Stimulated activated effector memory CD8-positive, alpha-beta T cell treated with anti-CD3 and anti-CD28 coated beads, Interleukin-12 subunit alpha, Interleukin-12 subunit beta, amount 100 ng/mL, for 72 hours (primary cell): ENCODE measurements at places on chromosomes 4 and X.

DNA sequence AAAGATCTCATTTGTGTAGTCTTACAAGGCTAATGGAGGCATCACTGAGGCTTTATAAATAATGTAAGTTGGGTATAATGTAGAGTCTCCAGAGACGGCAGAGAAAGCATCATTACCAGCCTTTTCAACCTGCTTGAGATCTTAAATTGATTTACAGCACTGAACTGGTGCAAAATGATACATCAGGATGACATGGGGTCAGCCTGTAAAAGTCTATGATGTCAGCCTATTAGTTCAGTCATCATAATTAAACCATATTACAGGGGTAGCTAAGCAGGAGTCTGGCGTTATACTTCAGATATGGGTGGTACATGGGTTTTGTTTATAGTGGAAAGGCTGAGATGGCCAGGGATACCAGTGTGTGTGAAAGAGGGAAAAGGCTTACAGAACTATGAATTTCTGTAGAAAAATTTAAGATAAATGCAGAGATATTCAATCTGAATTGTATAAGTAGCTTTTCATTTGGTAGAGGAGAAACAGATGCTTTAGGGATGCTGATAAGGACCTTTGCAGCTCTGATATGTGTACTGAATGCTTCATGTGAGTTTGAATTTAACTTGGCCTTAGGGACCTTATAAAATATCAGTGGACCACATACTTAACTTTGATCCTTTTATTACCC lies 2.7 kb downstream of the SMAD1 start:
- DNase-seq = no peak

- DNase-seq = no peak
Observed at GRCh38 chrX:34880656-34881055, 61.9 kb upstream of the FAM47B start.

DNA sequence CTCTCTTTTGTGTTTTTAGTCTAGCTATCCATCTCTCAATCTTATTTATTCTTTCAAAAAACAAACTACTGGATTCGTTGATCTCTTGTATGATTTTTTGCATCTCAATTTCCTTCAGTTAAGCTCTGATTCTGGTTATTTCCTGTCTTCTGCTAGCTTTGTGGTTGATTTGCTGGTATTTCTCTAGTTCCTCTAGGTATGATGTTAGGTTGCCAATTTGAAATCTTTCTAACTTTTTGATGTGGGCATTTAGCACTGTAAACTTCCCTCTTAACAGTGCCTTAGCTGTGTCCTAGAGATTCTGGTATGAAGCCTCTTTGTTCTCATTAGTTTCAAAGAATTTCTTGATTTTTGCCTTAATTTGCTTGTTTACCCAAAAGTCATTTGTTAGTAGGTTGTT lies 15.2 kb upstream of the NEXMIF start:
- no peak for DNase-seq

DNA sequence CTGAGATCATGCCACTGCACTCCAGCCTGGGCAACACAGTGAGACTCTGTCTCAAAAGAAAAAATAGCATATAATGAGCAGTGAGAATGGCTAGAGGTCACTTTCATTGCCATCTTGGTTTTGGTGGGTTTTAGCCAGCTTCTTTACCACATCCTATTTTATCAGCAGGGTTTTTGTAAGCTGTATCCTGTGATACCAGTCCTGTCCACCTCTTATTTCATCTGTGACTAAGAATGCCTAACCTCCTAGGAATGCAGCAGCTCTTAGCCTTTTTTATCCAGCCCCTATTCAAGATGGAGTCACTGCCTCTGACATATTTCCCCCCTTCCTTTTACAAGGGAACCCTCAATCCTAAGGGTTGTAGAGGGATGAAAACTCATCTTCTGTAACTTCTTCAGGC lies 26.1 kb upstream of the IGFBP7 start:
- DNase-seq = no peak

- peak; percentile 44 for DNase-seq
Observed at GRCh38 chr4:7192252-7193029, at the start of gene SORCS2. SORCS2 (plus strand) TSS chr4:7192538.

- DNase-seq = no peak
Observed at GRCh38 chrX:39605183-39605582, 492.6 kb downstream of the BCOR start.

- DNase-seq = no peak
Observed at GRCh38 chr4:185011408-185011807, 6.9 kb upstream of the HELT start.

GRCh38 chrX:38452603-38453002 lies 100.2 kb downstream of the OTC start:
- DNase-seq = no peak

DNA sequence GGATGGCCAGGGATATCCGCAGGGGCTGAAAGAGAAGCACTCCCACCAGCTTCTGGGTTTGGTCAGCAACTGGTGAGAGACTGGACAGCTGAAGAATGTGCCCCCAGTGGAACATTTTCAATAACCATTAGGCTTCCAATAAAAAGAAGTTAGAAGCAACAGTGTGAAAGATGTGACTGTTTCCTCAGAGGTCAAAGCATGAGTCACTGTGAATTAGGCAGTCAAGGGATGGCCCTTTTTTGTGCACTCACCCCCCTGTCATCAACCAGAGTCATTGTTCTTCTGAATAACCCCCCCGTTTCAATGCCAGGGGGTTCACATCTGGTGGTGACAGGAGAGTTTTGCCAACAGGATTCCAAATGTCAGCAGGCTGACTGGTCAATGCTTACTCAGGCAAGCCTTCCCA lies 74.6 kb upstream of the SH3RF1 start:
- no peak for DNase-seq

DNA sequence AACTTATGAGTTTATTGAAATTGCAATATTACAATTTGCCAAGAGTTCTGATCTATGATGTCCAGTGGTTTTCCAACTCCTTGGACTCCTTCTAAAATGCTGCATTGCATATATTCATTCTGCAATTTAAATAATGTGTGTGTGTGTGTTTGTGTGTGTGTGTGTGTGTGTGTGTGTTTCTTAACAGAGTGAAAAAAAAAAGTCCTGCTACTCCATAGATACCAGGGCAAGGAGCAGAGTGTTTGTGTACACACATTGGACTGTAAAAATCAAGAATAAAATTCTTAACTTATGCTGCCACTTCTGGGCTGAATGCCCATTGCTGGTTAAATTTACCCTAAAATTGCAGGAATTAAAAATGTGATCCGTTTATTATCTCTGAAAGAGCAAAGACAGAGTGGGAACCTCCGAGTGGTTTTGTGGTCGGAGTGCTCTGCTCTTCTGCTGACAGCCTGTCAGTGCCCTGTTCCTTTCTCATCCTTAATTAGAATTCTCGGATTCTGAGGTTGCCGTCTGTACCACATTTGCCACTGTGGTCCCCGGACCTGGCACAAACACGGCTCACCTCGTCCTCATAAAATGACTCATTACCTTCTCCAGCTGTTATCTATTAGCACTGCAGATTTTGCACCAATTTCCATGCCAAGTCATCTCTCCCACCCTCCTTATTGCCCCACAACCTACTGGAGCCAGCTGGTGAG lies 355.5 kb downstream of the KCNIP4 start:
- no peak for DNase-seq

DNA sequence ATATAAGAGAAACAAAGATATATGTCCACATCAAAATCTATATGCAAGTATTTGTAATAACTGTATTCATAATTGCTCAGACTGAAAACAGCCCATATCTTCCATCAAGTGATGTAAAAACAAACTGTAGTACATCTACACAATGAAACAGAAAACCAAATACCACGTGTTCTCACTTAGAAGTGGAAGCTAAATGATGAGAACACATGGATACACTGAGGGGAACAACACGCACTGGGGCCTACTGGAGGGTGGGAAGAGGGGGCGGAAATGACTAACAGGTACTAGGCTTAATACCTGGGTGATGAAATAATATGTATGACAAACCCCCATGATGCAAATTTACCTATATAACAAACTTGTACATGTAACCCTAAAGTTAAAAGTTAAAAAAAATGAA lies 42.7 kb downstream of the UBA6 start:
- no peak for DNase-seq

- DNase-seq = no peak
Observed at GRCh38 chr4:99894998-99895397, 771 bp upstream of the LAMTOR3 start.

DNA sequence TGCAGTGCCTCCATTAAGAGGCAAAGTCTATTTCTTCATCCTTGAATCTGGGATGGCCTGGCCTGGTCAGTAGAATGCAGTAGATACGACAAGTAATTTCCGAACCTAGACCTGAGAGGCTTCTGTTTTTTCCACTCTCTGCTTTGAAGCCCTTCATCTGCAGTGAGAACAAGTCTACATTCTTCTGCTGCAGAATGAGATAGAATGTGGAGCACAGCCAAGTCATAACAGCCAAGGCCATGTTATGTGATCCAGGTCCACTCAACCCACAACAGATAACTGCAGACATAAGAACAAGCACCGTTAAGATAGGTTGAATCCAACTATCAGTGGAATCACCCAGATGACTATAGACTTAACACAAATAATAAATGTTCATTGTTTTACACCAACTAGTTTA lies 1297.7 kb downstream of the C4orf33 start:
- DNase-seq = no peak

DNA sequence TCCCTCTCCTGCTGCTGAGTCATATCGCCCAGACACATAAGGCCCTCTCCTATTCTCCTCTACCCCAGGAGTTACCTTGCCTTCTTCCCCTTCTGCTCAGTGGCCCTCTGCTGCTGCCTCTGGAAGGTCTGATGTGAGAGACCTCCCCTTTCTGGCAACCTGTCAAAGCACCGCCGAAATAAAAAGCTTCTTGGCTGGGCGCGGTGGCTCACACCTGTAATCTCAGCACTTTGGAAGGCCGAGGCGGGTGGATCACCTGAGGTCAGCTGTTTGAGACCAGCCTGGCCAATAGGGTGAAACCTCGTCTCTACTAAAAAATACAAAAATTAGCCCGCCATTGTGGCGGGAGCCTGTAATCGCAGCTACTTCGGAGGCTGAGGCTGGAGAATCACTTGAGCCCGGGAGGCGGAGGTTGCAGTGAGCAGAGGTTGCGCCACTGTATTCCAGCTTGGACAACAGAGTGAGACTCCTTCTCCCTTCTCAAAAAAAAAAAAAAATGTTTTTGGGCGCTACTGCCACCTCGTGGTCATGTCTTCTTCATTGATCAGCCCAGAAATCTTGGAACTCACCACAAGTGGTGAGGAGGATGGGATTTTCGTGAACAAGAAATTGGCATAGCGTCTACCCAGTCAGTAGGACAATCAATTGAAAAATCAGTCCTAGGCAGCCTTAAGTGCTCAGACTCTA lies 8.6 kb upstream of the ZXDA start:
- DNase-seq = no peak

DNA sequence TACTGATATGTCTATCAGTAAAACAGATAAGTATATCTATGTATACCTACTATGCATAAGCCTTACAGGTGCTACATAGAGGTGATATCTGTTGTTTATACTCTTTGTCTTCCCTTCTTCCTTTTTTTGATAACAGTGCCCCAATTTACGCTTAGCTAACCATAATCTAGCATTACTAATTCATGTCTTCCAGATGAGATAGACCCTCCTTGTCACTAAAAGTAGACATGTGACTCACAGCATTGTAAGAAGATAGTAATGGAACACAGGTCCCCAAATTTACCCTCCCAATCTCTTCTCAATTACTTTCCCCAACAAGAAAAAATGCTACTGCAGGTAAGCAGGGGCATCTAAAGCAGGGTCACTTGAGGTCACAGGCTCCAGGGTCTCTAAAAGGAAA lies 7.9 kb upstream of the NFKB1 start:
- DNase-seq = no peak

GRCh38 chrX:151792505-151792904 lies 58.0 kb downstream of the CNGA2 start:
- no peak for DNase-seq

DNA sequence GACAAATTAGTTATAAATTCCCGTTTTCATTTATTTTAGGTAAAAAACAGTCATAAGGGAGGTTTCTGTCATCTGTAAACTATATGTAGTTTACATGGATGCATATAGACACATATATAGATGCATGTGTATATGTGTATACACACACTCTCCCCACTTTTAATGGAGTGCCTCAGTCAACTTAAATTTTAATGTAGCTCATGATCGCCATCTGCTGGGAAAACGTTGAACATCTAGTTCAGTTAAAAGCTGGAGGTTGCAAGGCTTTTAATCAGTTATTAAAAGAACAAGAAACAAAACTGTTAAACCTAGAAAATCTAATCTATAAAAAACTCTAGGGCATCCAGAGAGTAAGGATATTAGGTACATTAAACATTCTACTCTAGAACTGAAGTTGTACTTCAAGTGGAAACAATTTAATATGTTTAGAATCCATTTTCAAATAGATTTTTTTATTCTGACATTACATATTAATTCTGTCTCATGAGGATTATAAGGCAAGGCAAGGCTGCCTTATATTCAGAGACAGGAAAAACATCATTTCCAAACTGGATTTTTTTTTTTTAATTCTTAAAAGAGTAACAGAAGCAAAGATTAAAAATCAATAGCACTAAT lies 122.6 kb downstream of the SHISA3 start:
- DNase-seq = peak; percentile 30

GRCh38 chrX:135431886-135432285 lies 10.1 kb downstream of the SMIM10L2A start:
- DNase-seq = no peak

DNA sequence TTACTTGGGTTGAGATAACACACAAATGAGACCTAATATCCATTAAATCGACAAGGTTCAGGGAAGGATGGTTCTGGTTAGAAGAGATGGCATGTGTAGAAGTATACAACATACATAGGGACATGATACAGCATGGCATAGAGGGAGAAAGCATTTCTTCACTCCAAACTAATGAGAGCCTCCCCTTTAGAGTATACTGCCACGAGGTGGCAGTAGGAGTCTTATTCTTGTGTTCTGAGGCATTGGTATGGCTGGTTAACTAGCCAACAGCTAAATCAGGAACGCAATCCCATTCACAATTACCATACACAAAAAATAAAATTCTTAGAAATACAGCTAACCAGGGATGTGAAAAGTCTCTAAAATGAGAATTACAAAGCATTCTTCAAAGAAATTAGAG lies 29.1 kb upstream of the TRO start:
- no peak for DNase-seq

- no peak for DNase-seq
Observed at GRCh38 chr4:25759101-25759500, 103.5 kb downstream of the SLC34A2 start.

- no peak for DNase-seq
Observed at GRCh38 chr4:165537028-165537648, 158.3 kb downstream of the CPE start.

GRCh38 chr4:48813964-48814363 lies 16.9 kb upstream of the OCIAD1 start:
- no peak for DNase-seq

DNA sequence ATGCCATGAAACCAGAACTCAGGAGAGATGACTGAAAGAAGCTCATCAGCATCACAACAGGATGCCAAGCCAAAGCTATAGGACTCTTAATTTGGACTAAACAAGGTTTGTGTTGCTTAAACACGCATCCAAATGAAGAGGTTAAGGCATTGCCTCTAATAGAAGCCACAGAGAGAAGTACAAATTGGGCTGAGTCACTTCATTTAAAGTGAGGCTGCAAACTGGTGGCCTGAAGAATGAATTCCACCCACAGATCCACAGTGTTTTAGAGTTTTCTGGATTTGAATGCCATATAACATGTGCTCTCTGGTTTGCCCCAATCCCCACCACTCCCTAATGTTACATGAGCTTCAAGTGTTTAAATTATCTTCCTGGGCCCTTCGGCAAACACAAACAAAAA lies 103.5 kb downstream of the FIP1L1 start:
- no peak for DNase-seq
